ENCODE measurements at places on chromosomes 6 and 20.
A peak's percentile ranks its signal among the peaks of the same experiment; 100 is the strongest.

GRCh38 chr20:19114410-19114809 is 98.0 kb upstream of the SLC24A3 start:
- no peak for DNase-seq

- DNase-seq = no peak
Measured at GRCh38 chr6:148864941-148865340, 118.1 kb downstream of the UST start.

DNA sequence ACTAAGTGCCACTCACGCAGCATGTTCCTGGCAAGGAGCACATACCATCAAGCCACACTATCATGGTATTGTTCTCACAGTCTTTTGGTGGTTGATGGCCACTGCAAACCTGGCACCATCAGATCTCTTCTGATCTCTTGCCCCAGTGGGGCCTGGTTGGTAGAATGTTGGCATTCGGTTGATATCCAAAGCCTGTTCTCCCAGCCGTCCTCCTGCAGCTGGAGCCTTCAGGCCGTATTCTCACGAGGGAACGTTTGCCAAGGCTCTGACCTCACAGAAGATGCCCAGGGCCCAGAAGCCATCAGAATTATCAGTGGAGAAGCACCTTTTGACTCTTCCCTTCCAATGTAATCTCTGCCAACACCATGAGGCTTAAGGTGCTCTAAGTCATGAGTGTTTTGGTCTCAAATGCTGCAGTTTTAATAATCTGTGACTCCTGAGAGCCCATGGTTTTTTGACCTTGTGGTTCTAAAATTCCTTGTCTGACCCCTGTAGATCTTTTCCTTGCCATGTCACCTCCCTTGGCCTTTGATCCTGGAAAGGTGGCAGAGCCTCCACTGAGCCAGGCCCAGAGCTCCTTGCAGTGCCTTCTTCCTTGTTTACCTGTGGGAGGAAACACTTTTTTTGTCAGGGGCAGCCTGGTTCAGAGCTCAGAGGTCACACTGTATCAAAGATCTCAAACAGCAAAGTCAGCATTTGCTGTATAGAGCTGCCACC is 27.8 kb downstream of the POFUT1 start:
- no peak for DNase-seq

- no peak for DNase-seq
Measured at GRCh38 chr20:58665606-58666005, 14.5 kb downstream of the STX16 start.

DNA sequence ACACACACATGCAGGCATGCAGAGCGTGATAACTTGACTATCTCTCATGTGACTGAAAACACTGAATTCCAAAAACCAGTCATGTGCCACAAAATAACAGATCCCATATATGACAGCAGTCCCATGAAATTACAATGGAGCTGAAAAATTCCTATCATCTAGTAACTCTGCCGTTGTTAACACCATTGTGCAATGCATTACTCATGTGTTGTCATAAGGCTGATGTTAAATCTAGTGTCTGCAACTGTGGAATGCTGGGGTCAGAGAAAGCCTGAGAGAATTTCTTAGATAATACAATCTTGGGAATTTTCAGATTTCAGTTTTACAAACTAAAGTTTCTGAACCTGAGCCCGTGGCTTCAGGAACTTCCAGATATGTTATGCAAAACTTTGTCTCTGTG is 70.2 kb downstream of the LYRM4 start:
- DNase-seq = peak; percentile 85

- no peak for DNase-seq
Measured at GRCh38 chr20:53335555-53335954, 258.1 kb downstream of the ZNF217 start.

DNA sequence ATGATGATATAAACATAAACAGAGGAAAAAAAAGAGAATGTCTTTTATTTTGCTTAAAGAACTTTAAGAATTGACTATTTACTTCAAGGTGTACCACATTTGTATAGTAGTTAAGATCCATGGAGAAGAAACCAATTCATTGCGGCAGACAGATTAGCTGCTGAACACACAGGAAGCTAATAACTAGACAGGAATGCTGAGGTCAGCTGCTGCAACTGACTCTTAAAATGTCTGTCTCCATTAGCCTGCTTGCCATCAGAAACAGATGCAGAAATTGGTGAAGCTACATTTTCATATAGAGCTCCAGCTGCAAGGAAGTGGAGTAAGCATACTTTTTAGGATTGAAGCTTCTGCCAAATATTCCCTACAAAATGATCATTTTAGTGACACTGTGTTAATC is 939.5 kb downstream of the EPHA7 start:
- no peak for DNase-seq

- DNase-seq = no peak
Measured at GRCh38 chr6:10269814-10270472, 144.9 kb downstream of the TFAP2A start.

GRCh38 chr6:11439017-11439420 is 98.5 kb upstream of the TMEM170B start:
- no peak for DNase-seq

GRCh38 chr6:90643381-90643780 is 56.5 kb upstream of the MAP3K7 start:
- no peak for DNase-seq

DNA sequence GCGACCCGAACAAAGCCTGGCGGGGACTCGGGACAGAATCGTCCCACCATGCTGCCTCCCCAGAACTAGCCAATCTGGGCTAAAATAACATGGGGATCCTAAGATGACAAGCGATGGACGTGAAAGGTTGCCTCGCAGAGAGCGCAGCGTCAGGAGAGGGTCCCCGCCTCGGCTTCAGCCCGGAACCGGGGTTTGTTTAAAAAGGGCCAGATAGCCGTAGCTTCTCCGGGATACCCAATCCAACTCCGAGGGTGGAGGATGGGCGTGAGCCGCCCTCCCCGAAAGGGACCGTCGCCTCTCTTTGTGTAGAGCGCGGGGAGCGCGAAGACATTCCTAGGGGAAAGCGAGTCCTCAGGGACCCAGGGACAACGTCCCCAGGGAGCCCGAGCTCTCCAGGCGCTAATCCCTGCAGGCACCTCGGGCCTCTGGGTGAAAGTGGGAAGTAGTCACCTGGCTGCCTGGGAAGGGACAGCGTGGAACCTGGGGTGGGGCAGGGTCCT is 643 bp downstream of the CD24 start:
- DNase-seq = no peak

DNA sequence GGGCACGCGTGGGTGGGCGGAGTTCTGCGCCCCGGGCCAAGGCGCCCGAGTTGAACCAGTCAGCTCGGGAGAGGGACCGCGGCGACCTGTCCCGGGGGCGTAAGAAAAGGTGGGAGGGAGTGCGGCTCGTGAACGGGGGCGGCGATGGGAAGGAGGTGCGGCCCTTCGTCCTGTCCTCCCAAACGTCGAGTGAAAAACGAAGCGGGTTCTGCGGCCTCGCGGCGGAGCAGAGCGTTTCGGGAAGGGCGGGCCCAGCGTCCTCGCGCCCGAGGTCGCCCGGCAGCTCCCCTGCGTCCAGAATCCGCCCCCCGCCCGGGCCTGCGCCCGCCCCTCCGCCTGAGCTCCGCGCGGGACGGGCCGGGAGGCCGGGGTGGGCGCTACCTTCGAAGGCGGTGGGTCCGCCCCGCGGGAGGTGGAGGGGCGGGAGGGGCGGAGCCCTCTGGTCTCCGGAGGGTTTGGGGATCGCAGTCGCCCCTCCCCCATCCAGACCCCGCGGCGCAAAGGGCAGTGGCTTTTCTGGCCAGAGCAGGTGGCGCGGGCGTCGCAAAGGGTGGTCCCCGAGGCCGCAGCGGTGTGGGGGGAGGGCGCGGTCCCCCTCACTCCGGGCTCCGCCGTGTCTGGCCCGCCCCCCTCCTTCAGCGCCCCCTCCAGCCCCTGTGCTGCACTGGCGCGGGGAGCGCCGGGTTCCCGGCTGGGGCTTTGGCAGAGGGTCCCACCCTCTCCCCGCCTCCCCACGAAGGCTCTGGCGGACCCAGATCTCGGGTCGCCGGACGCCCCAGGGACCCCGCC is 838 bp downstream of the STMN3 start:
- DNase-seq = no peak

- no peak for DNase-seq
Measured at GRCh38 chr6:125212377-125212776, 58.8 kb downstream of the TPD52L1 start.

GRCh38 chr6:169158174-169158573 is 95.5 kb downstream of the THBS2 start:
- no peak for DNase-seq

DNA sequence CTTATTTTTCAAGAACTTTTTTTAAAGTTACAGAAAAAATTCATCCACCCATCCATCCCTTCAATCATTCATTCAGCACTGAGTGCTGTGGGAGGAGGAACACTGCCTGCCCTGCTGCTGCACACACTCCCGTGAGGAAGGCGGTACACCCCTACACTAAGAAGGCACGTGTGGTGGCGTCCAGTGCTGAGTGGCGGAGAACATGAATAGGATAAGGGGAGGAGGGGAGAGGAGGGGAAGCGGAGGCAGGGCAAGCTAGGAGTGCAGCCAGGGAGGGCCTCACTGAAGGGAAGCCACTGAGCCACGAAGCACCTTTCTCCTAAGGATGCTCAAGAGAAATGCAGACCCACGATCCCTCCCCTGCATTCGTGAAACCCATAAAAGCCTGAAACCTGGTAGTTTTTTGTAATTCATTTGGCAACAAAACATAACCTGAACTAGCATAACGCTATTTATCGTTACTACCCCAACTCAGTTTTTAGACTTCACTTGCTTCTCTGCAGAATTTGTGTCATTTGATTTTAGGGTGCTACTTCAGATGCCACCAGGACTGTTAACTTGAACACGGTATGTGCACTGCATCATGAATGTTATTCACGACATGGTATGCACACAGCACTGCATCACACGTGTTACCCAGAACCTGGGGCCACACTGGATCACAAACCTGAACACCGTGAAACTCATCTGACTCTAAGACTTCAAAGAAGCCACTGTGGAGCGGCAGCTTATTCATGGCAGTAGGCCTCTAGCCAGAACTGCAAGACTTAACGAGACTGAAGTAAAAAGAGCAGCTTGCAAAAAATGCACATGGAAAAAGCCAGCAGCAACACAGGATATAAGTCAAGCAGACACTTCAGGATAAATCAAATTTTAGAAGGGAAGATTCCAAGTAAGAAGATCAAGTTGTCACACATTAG is 3.5 kb downstream of the RNASET2 start:
- no peak for DNase-seq

GRCh38 chr6:116200619-116201249 is 53.1 kb downstream of the TSPYL4 start:
- no peak for DNase-seq

GRCh38 chr6:68635412-68635705 is 277 bp downstream of the ADGRB3 start:
- no peak for DNase-seq

GRCh38 chr6:169831450-169832246 is 80.2 kb downstream of the ERMARD start:
- DNase-seq = peak; percentile 9
